ENCODE measurements at places on chromosomes 7 and 10. TPM values are rescaled to one million over a fixed set of nuclear protein-coding genes. Genes with fewer than 3 reads are reported as not detected.
A peak's percentile ranks its signal among the peaks of the same experiment; 100 is the strongest.

CDC14C gene
- not detected for total RNA-seq

ITPRID1 gene
- not detected for total RNA-seq

CARD11 gene
- 16.8 TPM for total RNA-seq

EPDR1 gene
- total RNA-seq, result 94.6 TPM

CALML5 gene
- not detected for total RNA-seq

DNA sequence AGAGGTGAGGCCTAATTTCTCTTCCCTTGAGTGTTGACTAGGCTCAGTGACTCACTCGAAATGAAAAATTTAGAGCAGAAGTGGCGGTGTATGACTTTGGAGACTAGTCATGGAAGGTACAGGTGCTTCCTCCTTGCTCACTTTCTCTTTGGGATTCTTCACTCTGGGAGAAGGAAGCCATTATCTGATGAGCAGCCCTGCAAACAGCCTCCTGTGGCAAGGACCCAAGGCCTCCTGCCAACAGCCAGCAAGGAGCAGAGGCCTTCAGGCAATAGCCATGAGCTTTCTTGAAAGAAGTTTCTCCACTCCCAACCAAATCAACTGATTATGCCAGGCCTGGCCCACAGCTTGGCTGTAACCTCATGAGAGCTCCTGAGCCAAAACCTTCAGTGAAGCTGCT is 369.6 kb upstream of the VWC2 start:
- DNase-seq, result no peak

GRCh38 chr10:80196270-80196949 is 8.9 kb downstream of the ANXA11 start:
- DNase-seq, result peak; percentile 90

DNA sequence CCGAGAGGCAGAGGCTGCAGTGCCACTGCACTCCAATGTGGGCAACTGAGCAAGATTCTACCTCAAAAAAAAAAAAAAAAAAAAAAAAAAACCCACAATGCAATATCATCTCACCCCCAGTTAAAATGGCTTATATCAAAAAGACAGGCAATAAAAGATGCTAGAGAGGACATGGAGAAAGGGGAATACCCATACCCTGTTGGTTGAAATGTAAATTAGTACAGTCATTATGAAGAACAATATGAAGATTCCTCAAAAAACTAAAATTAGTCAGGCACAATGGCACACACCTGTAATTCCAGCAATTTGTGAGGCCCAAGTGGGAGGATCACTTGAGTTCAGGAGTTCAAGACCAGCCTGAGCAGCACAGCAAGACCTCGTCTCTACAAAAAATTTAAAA is 25.7 kb downstream of the ABI1 start:
- DNase-seq, result no peak

GRCh38 chr7:41448104-41448503 is 254.8 kb downstream of the INHBA start:
- DNase-seq, result no peak

GRCh38 chr7:4693749-4694148 is 11.7 kb downstream of the FOXK1 start:
- no peak for DNase-seq

GRCh38 chr7:149188213-149188612 is 7.1 kb upstream of the ZNF282 start:
- no peak for DNase-seq

GRCh38 chr10:125363791-125364190 is 203.4 kb upstream of the CTBP2 start:
- DNase-seq, result no peak

DNA sequence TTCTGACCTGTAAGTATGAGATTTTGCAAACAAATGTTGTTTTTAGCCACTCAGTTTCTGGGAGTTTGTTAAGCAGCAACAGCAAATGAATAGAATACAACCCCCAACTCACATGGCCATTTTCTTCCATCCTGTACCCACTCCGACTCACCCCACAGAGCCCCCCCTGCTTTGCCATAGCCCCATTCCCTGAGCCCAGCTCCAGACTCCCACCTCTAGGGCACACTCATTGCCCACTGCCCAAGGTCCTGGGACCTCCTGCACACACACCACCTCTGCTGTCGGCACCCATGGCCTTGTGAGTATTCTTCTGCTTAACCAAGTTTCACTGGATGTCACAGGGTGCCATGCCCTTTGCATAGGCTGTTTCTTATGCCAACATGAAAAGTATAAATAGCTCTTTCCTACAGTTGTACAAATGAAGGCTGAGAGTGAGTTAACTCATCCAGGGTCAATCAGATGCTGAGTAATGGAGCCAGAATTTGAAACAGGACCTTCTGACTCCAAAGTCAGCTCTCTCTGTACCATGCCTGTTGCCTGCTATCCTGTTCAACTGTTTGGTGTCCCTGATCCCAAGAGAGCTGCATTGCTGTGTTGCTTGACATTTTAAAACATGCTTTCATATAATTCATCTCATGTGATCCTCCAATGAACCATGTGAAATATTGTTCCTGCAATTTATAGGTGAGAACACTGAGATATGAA is 367.8 kb upstream of the ZMIZ1 start:
- no peak for DNase-seq

DNA sequence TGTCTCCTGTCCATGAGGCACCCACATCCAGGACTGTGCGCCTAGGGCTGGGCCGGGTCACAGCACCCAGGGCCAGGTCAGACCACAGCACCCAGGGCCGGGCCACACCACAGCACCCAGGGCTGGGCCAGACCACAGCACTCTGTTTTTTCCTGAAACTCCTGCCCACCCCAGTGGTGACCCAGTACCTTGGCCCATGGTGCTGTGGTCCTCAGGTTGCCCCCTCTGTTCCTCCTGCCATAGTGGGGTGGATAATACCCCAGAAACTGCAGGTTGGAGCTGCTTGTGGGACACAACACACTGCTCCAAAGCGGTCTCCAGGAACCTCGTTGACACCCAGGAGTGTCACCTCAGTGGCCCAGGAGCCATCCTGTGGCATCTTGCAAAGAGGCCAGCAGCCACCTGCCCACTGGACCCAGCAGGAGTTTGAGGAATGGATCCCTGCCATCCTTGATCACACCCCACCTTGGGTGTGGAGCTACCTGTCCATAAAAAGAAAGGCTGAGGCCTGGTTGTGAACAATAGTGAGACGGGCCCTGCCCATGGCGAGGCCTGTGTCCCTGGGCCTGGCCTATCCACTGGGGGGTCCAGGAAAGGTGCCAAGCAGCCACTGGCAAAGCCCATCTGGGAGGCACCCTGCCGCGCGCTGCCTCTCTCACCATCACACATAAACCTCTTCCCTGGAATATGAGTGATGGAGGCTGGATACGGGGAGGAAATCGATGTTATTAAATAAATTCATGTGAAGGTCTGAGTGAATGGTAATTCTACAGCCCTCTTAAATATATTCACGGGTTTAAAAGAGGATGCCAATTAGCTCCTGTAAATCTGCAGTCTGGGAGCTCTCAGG is 89.0 kb downstream of the NKX6-2 start:
- DNase-seq, result peak; percentile 49

DNA sequence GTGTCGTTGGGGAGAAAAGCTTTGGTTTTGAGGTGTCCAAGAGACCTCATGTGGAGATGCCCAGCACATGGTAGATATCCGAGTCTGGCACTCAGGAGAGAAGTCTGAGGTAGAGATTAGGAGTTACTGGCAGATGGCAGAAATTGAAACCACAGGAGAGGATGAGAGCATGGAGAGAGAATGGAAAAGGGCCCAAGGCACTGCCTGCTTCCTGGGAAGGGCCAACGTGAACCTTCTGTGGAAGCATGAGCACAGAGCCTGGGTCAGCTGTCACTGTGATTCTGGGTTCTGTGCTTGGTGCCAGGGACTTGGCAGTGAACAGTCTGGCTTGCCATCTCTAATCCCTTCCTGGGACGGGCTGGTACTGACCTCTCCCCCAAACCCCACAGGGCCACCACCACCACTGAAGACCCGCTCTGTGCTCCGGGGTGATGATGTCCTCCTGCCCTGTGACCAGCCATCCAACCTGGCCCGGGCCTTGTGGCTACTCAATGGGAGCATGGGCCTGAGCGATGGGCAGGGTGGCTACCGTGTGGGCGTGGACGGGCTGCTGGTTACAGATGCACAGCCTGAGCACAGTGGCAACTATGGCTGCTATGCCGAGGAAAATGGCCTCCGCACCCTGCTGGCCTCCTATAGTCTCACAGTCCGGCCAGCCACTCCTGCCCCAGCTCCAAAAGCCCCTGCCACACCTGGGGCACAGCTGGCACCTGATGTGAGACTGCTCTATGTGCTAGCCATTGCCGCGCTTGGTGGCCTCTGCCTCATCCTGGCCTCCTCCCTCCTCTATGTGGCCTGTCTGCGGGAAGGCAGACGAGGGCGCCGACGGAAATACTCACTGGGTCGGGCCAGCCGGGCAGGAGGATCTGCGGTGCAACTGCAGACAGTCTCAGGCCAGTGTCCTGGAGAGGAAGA is 4.1 kb downstream of the MRPL43 start:
- peak; percentile 77 for DNase-seq

DNA sequence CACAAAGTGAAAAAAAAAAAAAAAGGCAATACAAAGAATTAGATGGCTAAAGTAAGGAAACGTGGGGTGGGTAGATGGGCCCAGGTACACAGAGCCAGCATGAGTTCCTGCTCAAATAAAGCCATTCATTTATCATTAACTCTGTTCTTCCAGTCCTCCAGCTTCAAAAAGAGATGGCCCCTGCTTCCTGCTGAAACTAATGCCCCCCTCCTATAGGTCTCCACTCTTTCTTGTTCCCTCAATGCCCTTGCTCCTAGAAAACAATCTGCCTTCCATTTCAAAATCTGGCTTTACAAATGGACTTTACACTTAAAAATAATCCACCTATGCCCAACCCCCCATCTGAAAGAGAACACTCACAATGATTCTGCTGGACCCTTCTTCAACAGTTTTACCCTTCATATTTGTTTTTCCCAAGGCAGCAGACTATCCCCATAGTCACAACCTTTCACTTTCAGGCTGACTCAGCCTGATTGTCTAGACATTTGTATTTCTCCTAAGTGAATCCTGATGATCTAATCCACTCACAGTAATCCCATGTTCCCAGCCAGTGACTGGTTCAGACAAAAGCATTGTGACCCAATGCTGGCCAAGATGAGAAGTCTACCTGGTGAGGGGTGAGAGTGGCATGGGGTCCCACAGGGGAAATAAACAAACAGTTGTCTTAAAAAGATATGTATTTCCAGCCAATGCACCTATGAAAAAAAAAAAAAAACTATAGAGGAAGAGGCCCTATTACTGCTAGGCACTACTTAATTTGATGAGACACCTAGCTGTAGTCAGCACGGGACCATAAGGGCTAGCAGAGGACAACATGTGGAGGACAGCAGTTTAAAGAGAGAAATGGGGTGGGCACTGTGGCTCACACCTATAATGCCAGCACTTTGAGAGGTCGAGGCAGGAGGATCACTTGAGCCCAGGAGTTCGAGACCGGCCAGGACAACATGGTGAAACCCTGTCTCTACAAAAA is 74.6 kb upstream of the GRID1 start:
- DNase-seq, result no peak

DNA sequence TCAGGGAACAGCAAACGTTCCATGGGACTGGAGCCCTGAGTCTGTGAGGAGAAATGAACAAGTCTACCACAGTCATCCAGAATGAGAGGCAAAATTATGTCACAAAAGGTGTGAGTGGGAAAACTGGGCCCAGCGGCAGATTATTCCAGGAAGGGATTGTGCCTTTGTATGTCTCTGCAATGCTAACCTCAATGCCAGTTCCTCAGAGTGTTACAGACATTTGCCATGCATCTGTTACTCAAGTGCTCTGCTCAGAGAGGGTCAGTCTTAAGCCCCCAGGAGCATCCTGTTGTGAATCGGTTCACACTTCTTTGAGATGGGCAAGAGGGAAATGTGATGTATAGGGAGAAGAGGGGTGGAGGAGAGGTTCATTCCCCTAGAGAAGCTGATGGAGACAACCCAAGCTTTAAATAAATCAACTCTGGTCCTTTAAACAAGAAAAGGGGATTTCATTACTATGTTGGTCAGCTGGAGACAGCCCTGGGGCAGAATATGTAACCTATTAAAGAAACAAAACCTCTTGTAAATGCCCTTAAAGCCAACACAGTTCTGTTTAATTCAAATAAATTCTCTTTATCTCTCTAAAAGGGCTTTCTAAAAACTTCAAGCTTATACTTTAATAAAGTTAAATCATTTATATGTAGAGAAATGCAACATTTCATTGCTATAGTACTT is 85.9 kb upstream of the GRB10 start:
- no peak for DNase-seq

- DNase-seq, result no peak
Observed at GRCh38 chr7:114026486-114027089, 107.8 kb upstream of the PPP1R3A start.

GRCh38 chr7:25725451-25725850 is 426.5 kb upstream of the NFE2L3 start:
- no peak for DNase-seq

GRCh38 chr7:120988591-120989256 is at the start of gene CPED1:
TSS of gene CPED1 (plus strand) at chr7:120988711. CDS start at chr7:120989622, 911 bp downstream.
- peak; percentile 72 for DNase-seq

DNA sequence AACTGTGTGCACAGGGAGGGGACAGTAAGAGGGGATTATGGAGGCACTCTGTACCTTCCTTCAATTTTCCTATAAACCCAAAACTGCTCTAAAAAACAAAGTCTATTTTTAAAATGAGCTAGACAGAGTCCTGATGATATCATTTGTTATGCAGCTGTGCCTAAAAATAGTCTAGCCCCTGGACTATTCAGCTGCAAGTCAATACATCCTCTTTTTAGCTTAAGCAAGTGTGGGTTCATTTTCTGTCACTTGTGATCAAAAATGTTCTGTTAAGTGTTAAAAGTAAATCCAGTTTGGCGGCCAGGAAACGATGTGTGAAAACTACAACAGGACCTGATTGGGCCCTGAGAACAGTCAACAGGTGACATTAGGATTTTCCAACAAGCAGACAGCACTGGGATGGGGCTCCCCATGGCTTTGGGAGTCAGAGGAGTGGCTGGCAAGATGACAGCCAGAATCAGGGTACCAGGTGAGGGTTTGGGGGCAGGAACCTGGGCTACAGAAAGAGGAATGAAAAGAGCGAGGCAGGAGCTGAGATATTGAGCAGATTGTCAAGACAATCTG is 33.9 kb downstream of the FAM107B start:
- no peak for DNase-seq

DNA sequence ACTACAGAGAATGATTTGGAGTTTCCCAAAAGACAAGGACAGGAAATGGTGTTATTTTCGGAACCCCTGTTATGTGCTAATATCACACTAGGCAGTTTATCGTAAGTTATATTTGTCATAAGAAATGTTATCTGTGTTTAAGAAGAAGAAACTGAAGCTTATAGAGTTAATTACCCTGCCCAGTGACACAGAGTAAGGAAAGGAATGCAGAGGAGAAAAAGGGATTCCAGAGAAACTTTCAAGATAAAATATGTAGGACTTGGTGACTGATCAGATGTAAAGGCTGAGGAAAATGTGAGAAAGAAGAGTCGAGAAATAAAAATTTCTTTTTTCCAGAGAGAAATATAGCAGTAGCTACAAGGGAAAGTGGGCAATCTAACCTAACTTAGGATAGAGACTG is 63.5 kb upstream of the ZNF746 start:
- no peak for DNase-seq

All from upper lobe of left lung (tissue), 6 donors.